ENCODE measurements at places on chromosomes 5 and 9.

GRCh38 chr5:56480705-56481427 is 247.7 kb upstream of the ANKRD55 start:
- no peak for DNase-seq

DNA sequence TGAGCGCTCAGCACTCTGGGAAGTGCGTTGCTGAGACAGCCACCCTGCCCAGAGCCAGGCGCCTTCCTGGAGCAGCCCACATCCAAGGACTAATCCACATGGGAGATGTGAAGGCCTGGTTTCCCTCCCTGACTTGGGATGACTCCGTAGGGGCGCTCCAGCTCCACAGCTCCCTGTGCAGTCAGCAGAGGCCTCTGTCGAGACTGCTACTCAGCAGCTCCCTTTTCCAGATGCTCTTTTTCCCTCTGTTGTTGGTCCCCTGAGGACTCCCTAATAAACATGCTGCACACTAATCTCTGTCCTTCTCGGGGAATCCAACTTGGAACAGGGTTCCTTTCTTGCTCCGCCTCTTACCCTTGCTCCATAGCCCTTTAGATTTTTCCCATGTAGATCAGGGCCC is 237.3 kb downstream of the ZSWIM6 start:
- DNase-seq = no peak

DNA sequence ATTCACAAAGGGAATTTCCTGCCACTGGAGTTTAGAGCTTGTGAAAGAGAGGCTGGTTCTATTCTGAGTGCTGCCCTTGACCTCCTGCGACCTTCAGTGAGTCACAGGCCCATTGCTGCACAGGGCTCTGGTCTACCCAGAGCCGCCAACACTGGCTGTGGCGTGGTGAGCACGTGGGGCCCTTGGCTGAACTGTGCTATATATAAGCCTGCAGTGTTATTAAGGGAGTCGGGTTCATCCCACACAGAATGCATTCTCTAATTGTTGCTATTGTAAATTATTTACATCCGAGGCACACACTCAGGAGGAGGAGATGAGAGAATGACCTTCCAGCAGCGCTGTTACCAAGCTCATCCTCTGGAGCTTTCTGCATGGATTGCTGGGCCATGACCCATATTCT is 47.1 kb downstream of the BRINP1 start:
- no peak for DNase-seq

- no peak for DNase-seq
These were observed 42.7 kb downstream of the OR2V1 start for GRCh38 chr5:181088289-181088688.
